Stimulated activated CD8-positive, alpha-beta memory T cell treated with anti-CD3 and anti-CD28 coated beads, Interleukin-15, amount 100 ng/mL, for 48 hours (primary cell): ENCODE measurements at places on chromosomes 11 and 22.
A peak's percentile ranks its signal among the peaks of the same experiment; 100 is the strongest.

DNA sequence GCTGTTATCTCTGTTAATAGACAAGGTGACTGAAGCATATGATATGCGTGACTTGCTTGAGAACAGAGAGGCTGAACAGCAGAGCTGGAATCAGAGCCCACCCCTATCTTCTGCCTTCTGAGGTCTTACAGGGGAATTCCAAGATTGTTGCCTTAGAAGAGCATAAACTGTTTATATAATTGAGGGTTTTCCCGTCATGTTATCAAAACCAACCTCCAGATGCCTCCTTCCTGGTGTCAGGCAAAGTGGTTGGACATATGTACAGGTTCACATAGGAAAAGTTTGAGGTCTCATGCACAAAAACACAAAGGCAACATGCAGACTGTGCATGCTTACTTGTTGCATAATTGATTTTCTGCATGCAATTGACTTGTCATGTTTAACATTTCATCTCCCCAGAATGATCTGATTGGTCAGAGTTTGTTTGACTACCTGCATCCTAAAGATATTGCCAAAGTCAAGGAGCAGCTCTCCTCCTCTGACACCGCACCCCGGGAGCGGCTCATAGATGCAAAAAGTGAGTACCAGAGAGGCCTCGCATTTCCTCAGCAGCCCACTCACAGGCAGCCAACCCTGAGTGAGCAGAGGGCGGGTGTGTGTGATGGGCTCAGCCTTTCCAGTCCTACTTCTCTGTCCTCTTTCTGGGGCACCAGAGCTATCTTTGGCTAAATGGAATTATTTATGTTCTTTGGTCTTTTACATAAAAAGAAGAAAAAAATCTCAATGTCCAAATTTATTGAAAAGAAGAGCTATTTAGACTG, 88.9 kb downstream of the BMAL1 start:
- DNase-seq, result no peak

DNA sequence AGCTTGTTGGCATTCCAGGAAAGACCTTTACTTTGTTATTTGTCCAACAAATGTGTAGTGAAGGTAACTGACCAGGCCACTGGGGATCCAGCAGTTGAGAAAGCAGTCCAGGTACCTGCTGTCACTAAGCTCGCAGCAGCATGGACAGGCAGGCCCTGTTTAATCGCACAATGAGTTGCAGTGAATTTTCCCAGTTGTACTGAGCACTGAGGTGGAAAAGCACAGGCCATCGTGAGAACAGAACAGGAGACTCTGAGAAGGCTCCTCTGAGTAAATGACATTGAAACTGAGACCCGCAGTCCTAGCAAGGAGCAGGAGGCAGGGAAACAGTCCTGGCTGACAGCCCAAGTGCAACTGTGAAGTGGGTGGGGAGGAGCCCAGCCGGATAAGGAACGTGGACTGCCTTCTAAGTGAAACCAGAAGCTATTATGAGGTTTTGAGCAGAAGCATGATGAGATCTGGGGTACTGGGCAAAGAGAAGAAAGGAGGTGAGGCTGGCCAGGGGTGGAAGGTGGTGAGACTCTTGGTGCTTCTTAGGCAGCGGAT, 39.8 kb upstream of the CDON start:
- no peak for DNase-seq

GRCh38 chr11:46984987-46985386, 48.4 kb downstream of the CSTPP1 start:
- DNase-seq, result no peak

GRCh38 chr11:95486466-95486865, 255.5 kb upstream of the SESN3 start:
- no peak for DNase-seq

GRCh38 chr11:123168955-123169484, 26.0 kb downstream of the CLMP start:
- DNase-seq, result no peak

GRCh38 chr22:24983151-24983550, 30.6 kb downstream of the KIAA1671 start:
- DNase-seq, result no peak

GRCh38 chr11:446891-447290, 3.2 kb upstream of the PTDSS2 start:
- no peak for DNase-seq

DNA sequence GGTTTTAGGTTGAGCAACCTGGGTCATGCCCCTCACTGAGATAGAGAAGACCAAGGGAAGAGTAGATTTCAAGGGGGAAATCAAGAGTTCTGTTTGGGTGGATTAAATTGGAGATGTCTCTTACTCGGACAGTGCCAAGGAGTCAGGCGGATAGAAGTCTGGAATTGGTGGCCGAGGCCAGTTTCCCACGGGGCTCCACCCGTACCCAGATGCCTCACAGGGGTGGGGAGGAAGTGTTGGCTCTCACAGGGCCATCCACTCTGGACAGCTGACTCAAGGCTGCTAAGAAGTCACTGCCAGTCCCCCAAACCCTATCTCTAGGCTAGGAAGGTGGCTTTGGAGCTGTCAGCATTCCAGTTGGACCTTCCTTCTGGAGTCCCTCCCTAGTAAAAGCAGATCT, 79.1 kb upstream of the TIMP3 start:
- no peak for DNase-seq

GRCh38 chr11:35337136-35337913, 82.0 kb downstream of the SLC1A2 start:
- no peak for DNase-seq

DNA sequence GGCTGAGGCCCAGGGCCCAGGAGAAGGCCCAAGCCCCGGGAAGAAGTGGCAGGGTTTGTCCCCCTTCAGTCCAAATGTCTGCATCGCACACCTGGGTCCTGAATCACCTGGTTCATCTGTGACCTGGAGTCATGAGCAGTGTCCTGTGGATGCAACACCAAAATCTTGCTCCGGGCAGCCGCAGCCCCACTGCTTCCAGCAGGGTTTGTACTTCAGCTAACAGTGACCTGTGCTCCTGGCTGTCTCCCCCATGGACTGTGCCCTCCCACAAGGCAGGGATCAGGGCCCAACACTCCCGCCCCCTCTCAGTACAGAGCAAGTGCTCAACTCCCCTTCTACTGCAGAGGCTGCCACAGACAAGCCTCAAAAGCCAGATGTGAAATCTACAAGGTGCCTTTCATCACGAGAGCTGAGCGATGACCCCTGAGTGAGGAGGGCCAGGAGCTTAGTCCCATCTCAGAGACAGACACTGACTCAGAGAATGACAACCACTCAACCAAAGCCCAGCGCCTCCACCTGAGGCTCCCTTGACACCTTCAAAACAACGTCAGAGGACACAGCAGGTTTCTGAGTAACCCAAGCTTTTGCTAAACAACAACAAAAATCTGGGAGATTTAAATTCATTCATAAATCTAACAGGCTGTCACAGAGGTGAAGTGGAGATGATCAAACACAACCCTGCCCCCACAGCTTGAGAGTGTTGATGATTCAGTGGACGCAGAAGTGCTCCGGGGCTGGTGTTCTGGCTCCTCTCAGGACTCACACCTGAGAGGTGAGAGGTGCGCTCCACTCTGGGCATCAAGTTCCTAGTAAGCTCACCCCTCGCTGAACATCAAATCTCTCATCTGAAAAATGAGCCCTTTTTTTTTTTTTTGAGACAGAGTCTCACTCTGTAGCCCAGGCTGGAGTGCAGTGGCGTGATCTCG, 3.4 kb downstream of the KIAA0930 start:
- no peak for DNase-seq

DNA sequence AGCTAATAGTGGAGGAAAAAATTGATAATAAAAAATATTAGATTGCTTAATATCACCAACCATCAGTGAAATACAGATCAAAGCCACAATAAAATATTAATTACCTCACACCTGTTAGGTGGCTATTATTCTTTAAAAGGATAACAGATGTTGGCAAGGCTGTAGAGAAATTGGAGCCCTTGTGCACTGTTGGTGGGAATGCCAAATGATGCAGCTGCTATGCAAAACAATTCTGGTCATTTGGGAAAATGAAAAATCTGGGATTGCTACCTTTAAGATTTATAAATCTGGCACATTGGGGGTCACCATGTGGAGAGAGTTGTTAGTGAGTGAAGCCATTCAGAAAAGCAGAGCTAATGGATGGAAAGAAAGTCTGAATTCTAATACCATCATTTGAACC, 143.4 kb downstream of the FCHSD2 start:
- no peak for DNase-seq

- no peak for DNase-seq
Observed at GRCh38 chr11:95680169-95680929, 109.2 kb downstream of the FAM76B start.

DNA sequence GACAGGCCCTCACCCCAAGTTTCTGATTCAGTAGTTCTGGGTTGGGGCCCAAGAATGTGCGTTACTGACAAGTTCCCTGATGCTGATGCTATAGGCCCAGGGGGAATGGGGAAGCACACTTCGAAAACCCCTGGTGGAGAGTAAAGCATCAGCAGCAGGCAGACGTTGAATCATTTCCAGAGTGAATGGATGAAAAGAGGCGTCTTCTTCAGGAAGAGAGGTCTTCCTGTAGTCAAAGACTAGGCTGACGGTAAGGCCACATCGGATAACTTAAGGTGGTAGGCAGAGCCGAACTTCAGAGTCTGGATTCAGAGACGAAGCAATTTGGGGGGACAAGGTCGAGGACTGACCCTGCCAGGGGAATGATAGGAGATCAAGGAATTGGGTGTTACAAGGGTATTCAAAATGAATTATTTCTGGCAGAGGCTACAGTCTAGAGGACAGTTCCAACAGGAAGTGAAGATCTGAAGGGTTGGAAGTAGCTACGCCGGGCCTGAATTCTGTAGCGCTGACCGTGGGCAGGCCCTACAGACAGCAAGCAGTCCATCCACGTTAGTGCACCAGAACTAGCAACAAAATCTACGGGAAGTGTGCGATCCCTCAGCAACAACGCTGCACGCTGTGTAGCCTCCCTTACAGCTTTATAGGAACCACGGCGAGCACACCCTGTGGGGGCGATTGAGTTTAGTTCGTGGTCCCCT, 862 bp upstream of the CENATAC start:
- peak; percentile 35 for DNase-seq

DNA sequence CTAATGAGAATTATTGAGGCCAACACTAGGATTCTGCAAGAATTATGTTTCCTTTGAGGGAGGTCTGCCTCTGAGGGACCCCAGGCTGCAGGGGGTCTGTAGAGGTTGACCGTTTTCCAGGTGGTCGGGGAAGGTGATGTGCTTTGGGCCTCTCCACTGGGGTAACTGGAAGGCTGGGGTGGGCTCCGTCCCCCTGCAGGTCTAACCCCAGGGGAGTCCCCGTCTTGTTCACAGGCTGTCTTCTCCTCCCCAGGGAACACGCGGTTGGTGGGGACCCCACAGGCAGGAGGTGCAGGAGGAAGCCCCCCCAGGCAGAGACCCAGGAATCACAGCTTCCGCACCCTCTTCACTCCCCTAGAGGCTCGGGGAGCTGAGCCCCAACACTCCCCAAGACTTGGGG, 726.4 kb downstream of the BRD1 start:
- DNase-seq, result no peak

- DNase-seq, result no peak
Observed at GRCh38 chr11:4441515-4441914, 7.6 kb upstream of the OR52K2 start.

DNA sequence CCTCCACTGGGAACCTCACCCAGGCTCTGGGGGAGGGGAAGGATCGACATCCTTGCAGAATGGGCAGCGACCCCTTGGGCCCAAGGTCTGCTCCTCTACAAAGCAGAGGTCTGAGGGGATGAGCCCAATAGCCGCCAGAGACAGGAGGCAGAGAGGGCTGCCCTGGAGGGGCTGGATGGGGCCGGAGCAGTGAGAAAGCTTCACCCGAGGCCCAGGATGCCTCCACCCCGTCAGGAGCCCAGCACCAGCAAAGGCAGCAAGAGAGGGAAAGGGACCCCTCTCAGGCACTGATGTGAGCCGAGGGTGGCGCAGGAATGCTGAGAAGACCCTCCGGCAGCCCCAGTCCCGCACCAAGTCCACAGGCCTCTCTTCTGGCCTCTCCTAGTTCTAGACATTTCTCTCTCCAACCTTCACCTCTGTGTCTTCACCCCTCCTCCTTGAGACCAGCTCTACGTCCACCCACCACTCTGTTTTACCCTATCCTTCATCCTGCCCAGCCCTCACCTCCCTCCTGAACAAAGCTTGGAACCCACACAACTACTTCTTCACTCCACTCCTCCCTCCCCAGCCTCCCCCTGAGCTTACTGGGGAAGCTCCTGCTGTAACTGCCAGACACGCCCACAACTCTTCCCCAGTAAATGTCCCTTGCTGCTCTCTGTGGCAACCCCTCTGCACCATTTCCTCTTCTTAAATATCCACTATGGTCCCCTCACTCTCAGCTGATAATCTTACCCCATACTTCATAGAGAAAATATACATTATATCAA, 131.9 kb downstream of the MPPED1 start:
- no peak for DNase-seq

- DNase-seq, result no peak
Observed at GRCh38 chr11:34232807-34233206, 125.0 kb downstream of the ABTB2 start.

DNA sequence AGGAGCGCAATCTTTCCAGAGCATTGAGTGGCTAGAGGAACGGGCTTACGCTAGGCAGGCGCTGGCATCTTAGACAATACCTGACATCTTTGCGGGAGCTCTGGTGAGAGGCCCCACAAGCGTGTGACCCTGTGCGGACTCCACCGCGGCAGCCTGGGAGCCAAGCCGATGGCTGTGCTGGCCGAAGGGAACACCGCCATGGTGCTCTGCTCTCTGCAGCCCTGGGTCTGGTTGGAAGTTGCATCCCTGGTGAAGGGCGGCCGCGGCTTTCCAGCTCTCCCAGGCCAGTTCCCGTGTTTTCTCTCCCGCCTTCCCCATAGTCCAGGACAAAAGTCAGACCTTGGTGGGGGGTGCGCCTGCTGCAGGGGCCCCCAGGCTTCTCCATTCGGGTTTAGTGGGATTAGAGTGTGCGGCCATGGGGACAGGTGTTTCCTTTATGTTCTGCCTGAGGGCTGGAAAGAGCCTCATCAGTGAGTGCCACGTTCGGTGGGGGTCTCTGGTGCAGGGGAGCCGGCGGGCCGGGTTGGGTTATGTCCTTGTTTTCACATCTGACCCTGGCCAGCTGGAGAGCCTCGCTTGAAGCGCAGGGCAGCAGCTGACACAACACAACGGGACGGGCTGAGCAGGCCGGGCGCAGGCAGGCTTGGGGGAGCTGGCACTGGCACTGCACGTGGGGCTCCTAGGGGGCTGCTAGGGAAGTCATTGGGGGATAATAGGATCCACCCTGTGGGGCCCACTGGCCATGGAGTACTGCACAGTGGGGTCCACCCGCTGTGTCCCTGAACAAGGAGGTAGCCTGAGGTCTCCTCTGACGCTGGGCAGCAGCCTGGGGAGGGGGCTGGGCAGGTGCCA, 94.8 kb downstream of the KCNQ1 start:
- no peak for DNase-seq

- no peak for DNase-seq
Observed at GRCh38 chr22:43670513-43670912, 141.6 kb downstream of the EFCAB6 start.

- DNase-seq, result no peak
Observed at GRCh38 chr22:28023774-28024173, 104.7 kb upstream of the PITPNB start.

DNA sequence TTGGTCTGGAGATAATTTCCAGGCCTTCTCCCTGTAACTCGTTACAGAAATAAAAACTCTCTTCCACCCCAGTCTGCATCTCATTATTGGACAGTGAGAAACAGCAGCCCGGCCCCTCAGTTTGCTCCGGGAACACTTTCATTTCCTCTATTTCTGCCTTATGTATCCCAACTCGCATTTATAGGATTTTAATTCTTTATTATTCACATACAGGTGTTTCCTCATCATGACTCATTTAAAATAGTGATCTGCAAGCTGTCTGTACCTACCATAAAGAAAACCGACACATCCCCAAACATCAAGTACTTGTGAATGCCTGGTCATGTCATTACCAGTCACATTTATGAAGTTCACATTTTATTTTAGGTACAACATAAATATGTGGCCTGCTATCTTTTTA, 42.8 kb downstream of the PIWIL3 start:
- DNase-seq, result no peak
